Adipocyte (in vitro differentiated cells): ENCODE measurements at places on chromosomes 6 and 20.

GRCh38 chr6:159008656-159009288 lies 8.8 kb upstream of the RSPH3 start:
- peak; percentile 46 for DNase-seq

DNA sequence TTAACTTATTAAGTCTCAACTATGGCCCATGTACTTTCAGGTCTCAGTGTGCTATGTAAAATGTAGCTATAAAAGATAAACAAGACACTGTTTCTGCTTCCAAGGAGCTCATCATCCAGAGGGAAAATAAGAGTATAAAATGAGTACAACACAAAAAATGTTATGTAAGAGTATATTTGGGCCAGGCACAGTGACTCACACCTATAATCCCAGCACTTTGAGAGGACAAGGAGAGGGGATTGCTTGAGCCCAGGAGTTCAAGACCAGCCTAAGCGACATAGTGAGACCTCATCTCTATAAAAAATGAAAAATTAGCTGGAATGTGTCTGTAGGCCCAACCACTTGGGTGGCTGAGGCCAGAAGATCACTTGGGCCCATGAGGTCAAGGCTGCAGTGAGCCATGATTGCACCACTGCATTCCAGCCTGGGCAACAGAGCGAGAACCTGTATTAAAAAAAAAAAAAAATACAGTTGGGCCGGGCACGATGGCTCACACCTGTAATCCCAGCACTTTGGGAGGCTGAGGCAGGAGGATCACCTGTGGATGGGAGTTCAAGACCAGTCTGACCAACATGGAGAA lies 124.0 kb downstream of the EDN1 start:
- DNase-seq = no peak

DNA sequence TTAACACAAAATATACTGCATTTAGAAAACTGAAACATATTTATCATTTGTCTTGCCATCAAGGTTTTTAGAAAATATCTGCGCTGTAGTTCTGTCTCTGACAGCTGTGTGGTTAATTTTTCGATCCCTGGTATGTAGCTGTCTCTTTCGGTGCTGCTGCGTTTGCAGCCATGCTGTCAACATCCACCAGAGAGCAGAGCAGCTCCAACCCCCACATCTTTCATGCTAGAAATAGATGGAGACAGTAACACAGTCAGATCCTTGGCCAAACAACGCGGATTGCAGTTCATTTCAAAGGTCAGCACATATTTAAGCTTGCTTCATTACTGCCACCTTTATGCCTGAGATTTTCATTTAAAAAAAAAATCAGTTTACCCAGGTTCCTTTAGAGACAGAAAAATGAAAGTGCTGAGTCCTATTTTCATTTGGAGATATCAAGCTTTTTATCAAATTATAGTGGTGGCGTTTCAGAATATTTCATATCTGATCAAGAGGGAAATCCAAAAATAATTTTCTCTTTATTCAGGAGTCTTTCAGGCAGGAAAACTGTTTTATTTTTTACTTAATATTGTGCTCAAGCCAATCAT lies 157.7 kb upstream of the MMS22L start:
- DNase-seq = peak; percentile 22

- DNase-seq = no peak
These were observed 96.0 kb upstream of the SNX9 start for GRCh38 chr6:157726892-157727628.

GRCh38 chr20:957544-957943 lies 41.4 kb upstream of the ANGPT4 start:
- peak; percentile 4 for DNase-seq

GRCh38 chr20:36819659-36820058 lies 46.1 kb upstream of the DSN1 start:
- DNase-seq = no peak

DNA sequence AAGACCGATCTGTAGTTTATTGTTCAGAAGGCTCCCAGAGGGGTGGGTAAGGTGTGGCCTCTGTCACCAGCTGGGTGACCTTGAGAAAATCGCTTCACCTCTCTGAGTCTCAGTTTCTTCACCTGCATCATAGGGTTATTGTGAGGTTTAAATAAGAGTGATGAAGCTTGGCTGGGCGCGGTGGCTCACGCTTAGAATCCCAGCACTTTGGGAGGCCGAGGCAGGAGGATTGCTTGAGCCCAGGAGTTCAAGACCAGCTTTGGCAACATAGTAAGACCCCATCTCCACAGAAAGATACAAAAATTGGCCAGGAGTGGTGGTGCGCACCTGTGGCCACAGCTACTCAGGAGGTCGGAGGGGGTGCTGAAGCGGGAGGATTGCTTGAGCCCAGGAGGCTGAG lies 36.0 kb downstream of the VSTM2L start:
- DNase-seq = no peak

DNA sequence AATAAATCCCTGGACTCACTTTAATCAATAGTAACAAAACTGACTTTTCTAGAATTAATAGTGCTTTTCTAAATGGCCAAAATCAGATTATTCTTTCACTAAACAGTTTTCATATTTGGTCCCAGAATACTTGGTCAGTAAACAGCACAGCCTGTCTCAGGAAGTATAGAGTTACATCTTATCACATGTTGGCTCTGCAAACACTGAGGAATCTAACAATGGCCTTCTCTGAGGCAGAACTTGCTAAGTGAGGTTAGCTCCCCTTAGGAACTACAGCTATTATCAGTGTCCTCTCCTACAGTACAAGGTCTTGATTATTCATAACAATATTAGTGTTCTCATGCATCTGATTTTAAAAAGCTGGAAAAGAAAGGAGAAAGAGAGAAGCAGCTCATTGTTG lies 1622.8 kb downstream of the HACE1 start:
- DNase-seq = no peak

DNA sequence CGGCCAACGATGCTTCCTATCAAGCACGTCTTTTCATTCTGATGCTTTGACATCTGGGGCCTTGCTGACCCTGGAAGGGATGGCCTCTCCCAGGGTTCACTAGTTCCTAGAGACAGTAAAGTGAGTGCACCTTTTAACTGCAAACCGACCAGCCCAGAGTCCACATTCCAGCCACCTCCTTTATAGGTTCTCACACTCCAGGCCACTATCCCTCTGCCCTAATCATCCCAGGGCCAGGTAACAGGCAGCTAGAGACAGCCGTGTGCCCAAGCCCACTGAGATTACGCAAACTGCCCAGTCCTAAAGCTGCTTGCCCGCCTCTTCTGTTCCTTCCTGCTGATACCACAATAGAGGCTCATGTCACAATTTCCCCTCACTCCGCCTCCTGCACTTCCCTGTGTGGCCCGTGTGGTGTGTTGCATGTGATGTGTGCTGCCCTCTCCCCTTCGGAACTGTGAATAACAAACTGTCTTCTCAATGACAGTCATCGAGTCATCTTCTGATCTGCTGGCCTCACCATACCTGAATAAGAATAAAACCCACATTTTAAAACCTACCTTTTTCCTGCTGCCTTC lies 123.7 kb upstream of the EXOC2 start:
- DNase-seq = no peak

DNA sequence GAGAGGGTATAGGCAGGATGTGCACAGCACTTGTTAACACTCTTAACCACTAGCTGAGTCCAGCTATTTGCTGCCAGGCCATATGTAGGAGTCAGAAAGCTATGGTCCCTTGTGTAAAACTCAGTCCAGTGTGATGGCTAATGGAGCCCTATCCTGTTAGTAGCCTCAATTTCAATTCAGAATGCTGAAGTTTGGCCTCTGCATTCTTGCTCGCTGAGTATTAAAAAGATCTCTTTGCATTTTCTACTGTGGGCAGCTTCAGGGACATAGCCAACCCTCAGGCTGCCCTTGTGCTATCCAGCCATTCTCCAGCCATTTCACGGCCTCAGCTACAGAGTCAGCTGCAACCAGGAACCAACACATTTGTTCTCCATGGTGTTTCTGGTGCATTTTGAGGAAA lies 92.5 kb downstream of the SPTLC3 start:
- DNase-seq = no peak

GRCh38 chr20:17316316-17317038 lies 89.6 kb downstream of the PCSK2 start:
- no peak for DNase-seq

- no peak for DNase-seq
These were observed 4.6 kb upstream of the EEF1A2 start for GRCh38 chr20:63503524-63503923.

- DNase-seq = no peak
These were observed 4.1 kb upstream of the NOL4L start for GRCh38 chr20:32589256-32589655.

GRCh38 chr6:151690768-151691562 lies 116.5 kb upstream of the ESR1 start:
- peak; percentile 15 for DNase-seq

GRCh38 chr6:128241216-128241615 lies 279.2 kb downstream of the PTPRK start:
- DNase-seq = no peak

DNA sequence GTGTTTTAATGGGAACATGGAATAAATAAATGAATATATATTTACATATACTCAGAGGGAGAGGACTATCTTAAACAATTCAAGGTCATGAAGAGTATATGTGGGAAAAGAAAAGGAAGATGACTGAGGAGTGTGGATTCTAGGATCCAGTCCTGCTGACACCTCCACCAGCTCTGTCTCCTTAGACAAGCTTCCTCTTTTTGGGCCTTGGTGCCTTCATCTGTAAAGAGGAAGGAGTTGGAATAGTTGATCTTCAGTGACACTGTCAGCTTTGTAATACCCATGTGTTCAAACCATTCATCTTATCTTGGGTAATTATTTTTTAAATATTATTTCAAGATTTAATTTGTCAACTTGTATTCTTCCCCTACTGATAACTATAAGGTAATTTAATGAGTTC lies 338.0 kb downstream of the ADGRB3 start:
- no peak for DNase-seq

DNA sequence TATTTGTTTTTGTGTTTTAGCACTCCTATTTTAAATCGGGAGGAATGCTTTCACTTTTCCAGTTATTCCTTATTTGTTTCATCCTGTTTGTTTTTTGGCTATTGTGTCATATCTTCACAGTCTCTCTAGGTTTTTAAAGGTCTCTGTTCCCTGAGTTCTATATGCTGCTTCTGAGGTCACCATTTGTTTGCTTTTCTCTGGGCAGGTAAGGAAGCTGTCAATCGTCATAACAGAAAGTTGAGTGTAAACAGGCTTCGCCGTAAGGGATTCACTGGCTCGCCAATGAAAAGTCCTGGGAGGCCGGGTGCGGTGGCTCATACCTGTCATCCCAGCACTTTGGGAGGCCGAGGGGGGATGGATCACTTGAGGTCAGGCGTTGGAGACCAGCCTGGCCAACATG lies 48.7 kb upstream of the RPS6KA2 start:
- DNase-seq = no peak

DNA sequence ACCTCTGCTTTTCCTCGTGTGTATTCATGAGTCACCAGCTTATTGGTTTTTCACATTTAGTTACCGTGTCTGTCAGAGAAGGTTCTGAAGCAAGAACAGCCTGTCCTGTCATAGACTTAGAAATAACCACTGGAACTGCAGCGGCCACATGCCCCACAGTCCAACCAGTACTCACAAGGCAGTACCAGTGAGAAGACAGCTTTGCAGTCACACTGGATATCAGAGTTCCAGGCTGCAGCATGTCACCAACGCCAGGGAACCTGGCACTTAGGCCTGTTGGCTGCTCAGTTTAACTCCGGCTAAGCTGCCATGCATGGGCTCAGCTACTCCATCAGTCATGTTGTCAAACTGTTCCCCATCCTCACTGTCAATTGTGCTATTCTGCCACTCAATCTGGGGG lies 40.1 kb downstream of the ADNP start:
- DNase-seq = no peak

GRCh38 chr20:20497242-20497978 lies 129.5 kb downstream of the INSM1 start:
- no peak for DNase-seq

GRCh38 chr20:35108921-35109320 lies 16.3 kb upstream of the TRPC4AP start:
- no peak for DNase-seq

GRCh38 chr6:53042112-53042511 lies 23.1 kb upstream of the FBXO9 start:
- DNase-seq = peak; percentile 91
